A549 treated with ZK216348 at 1 μM for 4 hours (cell line): ENCODE measurements at places on chromosomes 12 and 14. TPM values are rescaled to one million over a fixed set of nuclear protein-coding genes. Genes with fewer than 3 reads are reported as not detected.

The MDP1 gene
- 22.6 to 33.8 TPM (median 29.9 TPM) in 5 replicates for total RNA-seq

The PLD4 gene
- 0.05 to 0.14 TPM in 2 of 5 replicates, not detected in the others for total RNA-seq

The LRIG3 gene
- total RNA-seq, result 3.9 to 5.5 TPM (median 5.0 TPM) in 5 replicates

The ULK1 gene
- total RNA-seq, result 15.4 to 36.4 TPM (median 32.2 TPM) in 5 replicates

The SAMD15 gene
- 1.9 to 3.1 TPM (median 1.9 TPM) in 5 replicates for total RNA-seq

The EGLN3 gene
- 2.8 to 5.6 TPM (median 3.9 TPM) in 5 replicates for total RNA-seq

The GCH1 gene
- total RNA-seq, result 2.2 to 4.2 TPM (median 3.7 TPM) in 5 replicates

The SCNN1A gene
- 12.4 to 24.3 TPM (median 21.4 TPM) in 5 replicates for total RNA-seq

The NPFF gene
- not detected in 5 replicates for total RNA-seq

The MYF6 gene
- not detected in 5 replicates for total RNA-seq

The MMP19 gene
- 0.14 to 0.61 TPM (median 0.28 TPM) in 5 replicates for total RNA-seq

The SLC2A13 gene
- 2.1 to 4.1 TPM (median 3.9 TPM) in 5 replicates for total RNA-seq

The NUAK1 gene
- total RNA-seq, result 7.2 to 8.8 TPM (median 8.5 TPM) in 5 replicates

The GUCY2C gene
- total RNA-seq, result 0.12 TPM in 1 of 5 replicates, not detected in the others

The CEP290 gene
- total RNA-seq, result 5.3 to 8.1 TPM (median 5.5 TPM) in 5 replicates

The POTEM gene
- not detected in 5 replicates for total RNA-seq

The GDF3 gene
- total RNA-seq, result not detected in 5 replicates

The SPTSSA gene
- total RNA-seq, result 18.5 to 32.7 TPM (median 25.8 TPM) in 5 replicates

The SELPLG gene
- total RNA-seq, result 0.57 to 1.7 TPM (median 1.1 TPM) in 5 replicates

The CAPZA3 gene
- not detected in 5 replicates for total RNA-seq

The LTBR gene
- total RNA-seq, result 154 to 248 TPM (median 229 TPM) in 5 replicates

The RAPGEF3 gene
- 0.47 to 0.98 TPM (median 0.54 TPM) in 5 replicates for total RNA-seq

The CRIP2 gene
- total RNA-seq, result 88.9 to 214 TPM (median 186 TPM) in 5 replicates

The LTB4R gene
- total RNA-seq, result 3.2 to 6.8 TPM (median 5.9 TPM) in 5 replicates

The OASL gene
- total RNA-seq, result 2.7 to 4.1 TPM (median 3.7 TPM) in 5 replicates

The CISTR gene
- total RNA-seq, result not detected in 5 replicates

The MGAT4C gene
- total RNA-seq, result not detected in 5 replicates

The IKZF4 gene
- total RNA-seq, result 1.9 to 3.0 TPM (median 2.5 TPM) in 5 replicates

The GPR68 gene
- 0.18 to 0.21 TPM (median 0.19 TPM) in 3 of 5 replicates, not detected in the others for total RNA-seq

The TMEM132D gene
- total RNA-seq, result not detected in 5 replicates

The INHBC gene
- 0.07 TPM in 1 of 5 replicates, not detected in the others for total RNA-seq

The ESPL1 gene
- total RNA-seq, result 10.5 to 24.6 TPM (median 22.1 TPM) in 5 replicates

The FGF23 gene
- total RNA-seq, result not detected in 5 replicates

The FKBP3 gene
- 98.3 to 197 TPM (median 114 TPM) in 5 replicates for total RNA-seq

The IFNG-AS1 gene
- not detected in 5 replicates for total RNA-seq

The TAS2R31 gene
- 0.33 TPM in 1 of 5 replicates, not detected in the others for total RNA-seq

The OR4E2 gene
- not detected in 5 replicates for total RNA-seq

The SRRM4 gene
- not detected in 5 replicates for total RNA-seq

The OVCH1 gene
- not detected in 5 replicates for total RNA-seq

The CNTN1 gene
- 41.5 to 65.9 TPM (median 56.0 TPM) in 5 replicates for total RNA-seq

The GPATCH2L gene
- 13.5 to 27.7 TPM (median 23.3 TPM) in 5 replicates for total RNA-seq

The PAN2 gene
- total RNA-seq, result 10.7 to 20.5 TPM (median 16.5 TPM) in 5 replicates
